ENCODE measurements at places on chromosomes 4 and X.
A peak's percentile ranks its signal among the peaks of the same experiment; 100 is the strongest.

GRCh38 chr4:121306931-121307330, 73.9 kb downstream of the QRFPR start:
- peak; percentile 8 for DNase-seq

GRCh38 chrX:119477812-119478232, 9.6 kb downstream of the SLC25A5 start:
- DNase-seq = no peak

GRCh38 chr4:101807351-101807750, 16.8 kb downstream of the BANK1 start:
- no peak for DNase-seq

- no peak for DNase-seq
Measured at GRCh38 chrX:110519906-110520452, 161.3 kb downstream of the RTL9 start.

DNA sequence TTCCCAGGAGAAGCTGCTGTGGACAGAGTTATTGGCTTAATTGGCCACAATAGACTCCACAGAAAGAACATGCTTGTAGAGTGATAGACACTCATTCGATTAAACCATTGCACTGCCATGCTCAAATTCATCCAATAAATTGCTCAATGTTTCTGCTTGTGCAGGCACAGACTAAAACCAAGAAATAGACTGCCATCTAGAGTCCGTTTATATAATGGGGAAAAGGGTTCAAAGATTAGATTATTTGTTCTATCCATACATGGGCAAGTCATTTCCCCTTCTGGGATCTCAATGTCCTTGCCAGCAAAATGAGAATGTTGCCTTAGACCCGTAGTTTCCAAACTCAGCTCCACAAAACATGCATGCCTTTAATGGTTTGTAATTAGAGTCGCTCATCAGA, 8.7 kb downstream of the SMIM10 start:
- peak; percentile 35 for DNase-seq

DNA sequence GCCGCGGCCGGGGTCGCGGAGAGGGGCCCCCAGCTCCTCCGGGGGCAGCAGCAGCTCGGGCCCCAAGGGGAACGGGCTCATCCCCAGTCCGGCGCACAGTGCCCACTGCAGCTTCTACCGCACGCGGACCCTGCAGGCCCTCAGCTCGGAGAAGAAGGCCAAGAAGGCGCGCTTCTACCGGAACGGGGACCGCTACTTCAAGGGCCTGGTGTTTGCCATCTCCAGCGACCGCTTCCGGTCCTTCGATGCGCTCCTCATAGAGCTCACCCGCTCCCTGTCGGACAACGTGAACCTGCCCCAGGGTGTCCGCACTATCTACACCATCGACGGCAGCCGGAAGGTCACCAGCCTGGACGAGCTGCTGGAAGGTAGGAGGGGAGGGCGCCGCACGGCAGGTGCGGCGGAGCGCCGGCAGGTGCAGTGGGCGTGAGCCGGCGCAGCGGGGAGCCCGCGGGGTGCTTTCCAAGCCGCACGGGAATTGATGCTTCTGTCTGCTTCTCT, 886 bp downstream of the DCLK2 start:
- peak; percentile 18 for DNase-seq

- no peak for DNase-seq
Measured at GRCh38 chrX:41689711-41690110, 938 bp downstream of the GPR34 start.

- no peak for DNase-seq
Measured at GRCh38 chr4:7806338-7807090, 133.1 kb downstream of the AFAP1 start.
